Neural progenitor cell (in vitro differentiated cells): ENCODE measurements at places on chromosomes 4 and X. TPM values are rescaled to one million over a fixed set of nuclear protein-coding genes. Genes with fewer than 3 reads are reported as not detected.

GRCh38 chr4:8392591-8393190, 47.8 kb downstream of the ACOX3 start:
- no peak for DNase-seq

- DNase-seq = peak; percentile 22
Measured at GRCh38 chr4:100849319-100849718, 331.5 kb upstream of the EMCN start.

PROM1 gene
- 43.0 and 55.9 TPM in 2 replicates for total RNA-seq

MYOZ2 gene
- total RNA-seq = not detected in 2 replicates

COX7B2 gene
- not detected in 2 replicates for total RNA-seq

DNA sequence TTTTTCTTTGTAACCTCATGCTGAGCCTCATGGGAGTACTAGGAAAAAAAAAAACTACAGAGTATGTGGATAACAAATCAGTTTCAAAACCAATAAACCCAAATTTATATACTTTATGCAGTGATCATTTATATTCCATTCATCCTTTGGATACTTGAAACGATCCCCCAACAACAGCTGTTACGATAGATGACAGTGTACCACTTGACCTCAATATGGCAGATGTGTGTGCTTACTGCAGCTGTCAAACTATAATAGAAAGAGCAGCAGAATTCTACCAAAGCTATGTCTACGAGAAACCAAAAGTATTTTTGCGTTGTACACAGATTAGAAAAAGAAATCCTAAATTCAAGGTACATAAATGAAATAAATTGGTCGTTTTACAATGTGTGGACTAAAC, 337.8 kb downstream of the PDGFC start:
- DNase-seq = no peak
